Globus pallidus (tissue), 1 donor: ENCODE measurements at places on chromosomes 16 and 17.

GRCh38 chr17:82492643-82493225 lies 26.8 kb upstream of the FOXK2 start:
- DNase-seq, result no peak

DNA sequence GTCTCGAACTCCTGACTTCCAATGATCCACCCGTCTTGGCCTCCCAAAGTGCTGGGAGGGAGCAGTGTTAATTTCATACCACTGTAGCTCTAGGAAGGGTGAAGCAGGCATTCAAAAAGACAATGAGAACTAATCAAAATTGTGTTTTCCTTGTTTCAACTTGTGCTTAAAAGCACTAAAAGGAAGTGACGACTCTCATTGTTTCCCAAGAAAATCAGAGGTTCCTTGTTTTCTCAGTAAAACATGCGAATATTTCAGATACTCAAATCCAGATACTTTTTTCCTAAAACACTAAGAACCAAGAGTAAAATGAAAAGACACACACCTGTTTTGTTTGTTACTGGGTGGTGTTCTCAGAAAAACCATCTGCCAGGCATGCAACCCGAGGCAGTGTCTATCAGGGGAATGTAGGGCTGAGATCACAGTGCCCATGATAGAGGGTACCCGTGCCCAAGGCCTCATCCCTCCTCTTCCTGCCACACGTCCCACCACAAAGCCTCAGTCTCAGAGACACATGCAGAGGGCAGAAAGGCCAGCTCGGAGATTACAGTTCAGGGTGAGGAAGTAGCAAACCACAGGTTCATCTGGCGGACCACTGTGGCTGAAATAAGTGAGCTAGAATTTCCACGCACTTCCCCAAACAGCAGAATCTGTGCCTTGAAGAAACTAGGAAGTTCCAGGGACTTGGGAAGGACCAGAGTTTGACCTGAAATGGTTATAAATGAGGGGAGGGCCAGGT lies 33.7 kb downstream of the GINS3 start:
- peak; percentile 78 for DNase-seq

GRCh38 chr16:31082368-31083045 lies 6.2 kb downstream of the PRSS53 start:
- DNase-seq, result no peak

DNA sequence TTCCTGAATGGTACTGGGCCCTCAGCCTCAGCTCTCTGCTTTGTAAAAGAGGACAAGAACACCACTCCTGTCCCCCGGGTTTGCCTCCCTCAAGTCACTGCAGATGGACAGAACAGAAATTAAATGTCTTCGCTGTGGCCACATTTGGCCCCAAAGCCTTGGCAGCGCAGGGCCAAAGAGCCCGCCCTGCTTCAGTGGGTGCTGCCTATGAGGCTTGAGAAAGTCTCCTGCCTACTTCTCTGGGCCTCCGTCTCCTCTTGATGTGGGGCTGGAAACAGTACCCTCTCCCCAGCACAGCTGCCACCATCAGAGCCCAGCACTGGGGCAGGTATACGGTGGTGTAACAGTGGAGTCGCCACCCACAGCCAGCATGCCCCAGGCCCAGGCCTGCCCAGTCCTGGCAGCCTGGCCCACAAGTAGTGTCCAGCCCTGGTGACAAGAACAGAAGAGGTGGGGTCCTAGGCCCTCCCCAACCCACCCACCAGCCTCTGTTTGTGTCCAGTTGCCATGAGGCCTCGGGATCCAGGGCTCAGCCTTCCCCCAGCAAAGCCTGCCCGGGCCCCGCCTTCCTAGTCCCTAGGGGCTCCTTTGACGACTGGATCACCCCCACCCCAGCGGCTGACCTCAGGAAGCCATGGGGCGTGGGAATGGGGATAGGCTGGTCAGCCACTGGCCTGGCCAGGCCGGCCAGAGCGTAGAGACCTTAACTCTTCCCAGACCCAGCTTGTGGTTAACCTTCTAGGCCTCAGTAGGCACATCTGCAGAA lies 3.9 kb upstream of the TPPP3 start:
- DNase-seq, result no peak

DNA sequence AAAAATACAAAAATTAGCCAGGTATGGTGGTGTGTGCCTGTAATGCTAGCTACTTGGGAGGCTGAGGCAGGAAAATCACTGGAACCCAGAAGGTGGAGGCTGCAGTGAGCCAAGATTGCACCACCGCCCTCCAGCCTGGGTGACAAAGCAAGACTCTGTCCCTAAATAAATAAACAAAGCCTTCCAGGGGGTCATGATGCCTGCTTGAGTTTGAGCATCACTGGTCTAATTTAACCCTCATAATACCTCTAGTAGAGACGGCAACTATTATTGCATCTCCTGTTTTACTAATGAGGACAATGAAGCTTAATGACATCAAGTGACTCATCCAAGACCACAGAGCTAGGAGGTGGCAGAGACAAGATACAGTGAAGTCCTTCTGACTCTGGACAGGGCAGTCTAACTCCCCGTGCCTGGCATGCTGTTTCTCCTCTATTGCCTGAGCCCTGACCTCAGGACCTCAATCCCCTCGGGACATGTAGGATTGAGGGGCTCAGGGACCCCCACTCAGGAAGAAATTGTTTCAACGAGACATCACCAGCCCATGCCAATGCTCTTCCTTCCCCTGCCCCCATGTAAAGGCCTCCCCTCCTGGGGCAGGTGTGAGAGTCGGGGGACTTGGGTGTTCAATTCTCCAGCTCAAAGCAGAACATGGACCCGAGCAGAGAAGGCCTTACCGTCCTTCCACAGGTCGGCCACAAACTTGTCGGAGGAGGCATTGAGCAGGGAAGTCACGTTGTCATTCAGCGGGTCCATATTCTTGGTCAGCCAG lies 102.9 kb downstream of the NDE1 start:
- DNase-seq, result no peak

- DNase-seq, result no peak
Measured at GRCh38 chr16:5918567-5919130, 821.1 kb upstream of the EEF2KMT start.

DNA sequence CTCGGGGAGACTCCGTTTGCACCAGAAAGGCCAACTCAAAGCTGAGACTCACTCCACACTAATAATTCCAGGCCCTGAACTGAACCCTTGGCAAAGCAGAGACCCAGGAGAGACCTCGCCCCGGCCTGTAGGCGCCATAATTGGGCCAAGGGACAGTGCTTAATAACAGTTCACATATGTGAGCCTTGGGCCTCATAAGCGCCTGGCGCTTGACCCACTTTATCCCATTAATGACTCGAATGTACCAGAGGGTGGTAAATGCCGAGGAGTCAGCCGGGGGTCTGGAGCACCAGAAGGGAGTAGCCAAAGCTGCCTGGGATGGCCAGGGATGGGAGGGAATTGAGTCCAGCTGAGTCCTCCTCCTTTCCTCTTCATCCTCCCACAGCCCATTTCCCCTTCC lies 24.6 kb downstream of the SLC6A4 start:
- DNase-seq, result no peak

- no peak for DNase-seq
Measured at GRCh38 chr16:48537275-48537674, 72.7 kb downstream of the N4BP1 start.

DNA sequence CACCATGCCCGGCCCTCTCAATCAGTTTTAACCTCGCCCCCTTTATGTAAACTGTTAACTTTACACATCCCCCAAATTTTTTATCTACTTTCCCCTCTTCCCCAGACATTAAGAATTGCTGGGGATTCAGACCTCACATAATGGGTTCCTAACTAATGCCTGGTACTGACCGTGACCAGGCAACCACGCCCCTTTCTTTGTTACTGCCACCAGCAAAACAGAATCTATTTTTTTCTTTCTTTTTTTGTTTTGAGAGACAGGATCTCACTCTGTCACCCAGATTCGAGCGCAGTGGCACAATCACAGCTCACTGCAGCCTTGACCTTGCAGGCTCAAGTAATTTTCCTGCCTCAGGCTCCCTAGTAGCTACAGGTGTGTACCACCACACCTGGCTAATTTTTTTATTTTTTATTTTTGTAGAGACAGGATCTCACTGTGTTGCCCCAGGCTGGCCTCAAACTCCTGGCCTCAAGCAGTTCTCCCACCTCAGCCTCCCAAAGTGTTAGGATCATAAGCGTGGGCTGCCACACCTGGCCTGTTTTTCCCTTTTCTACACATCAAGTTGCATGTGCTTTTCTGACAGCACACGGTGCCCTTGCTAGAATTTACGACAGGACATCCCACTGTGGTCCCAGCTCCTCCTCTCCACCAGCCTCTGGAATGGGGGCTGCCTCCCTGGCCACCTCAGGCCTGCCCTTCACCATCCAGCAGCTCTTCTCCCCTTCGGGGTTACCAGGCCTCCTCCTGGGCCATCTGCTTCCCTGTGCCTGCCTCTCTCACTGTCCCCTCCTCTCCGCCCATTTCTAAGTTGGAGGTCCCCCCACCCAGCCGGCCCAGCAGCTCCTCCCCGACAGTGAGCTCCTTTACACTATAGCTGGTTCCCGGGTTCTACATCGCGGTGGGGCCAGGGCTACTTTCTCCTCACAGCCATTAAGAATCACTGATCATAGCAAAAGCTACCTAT lies 10.8 kb downstream of the CPNE2 start:
- peak; percentile 77 for DNase-seq

- no peak for DNase-seq
Measured at GRCh38 chr16:17364319-17365210, 106.2 kb downstream of the XYLT1 start.

GRCh38 chr17:55462711-55463110 lies 41.1 kb upstream of the MMD start:
- no peak for DNase-seq

DNA sequence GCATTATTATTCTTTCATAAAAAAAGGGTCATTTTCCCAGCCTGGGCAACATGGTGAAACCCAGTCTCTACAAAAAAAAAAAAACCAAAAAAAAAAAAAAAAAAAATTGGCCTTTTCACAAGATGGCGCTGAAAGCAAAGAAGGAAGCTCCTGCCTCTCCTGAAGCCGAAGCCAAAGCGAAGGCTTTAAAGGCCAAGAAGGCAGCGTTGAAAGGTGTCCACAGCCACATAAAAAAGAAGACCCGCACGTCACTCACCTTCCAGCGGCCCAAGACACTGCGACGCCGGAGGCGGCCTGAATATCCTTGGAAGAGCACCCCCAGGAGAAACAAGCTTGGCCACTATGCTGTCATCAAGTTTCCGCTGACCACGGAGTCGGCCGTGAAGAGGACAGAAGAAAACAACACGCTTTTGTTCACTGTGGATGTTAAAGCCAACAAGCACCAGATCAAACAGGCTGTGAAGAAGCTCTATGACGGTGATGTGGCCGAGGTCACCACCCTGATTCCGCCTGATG lies 4.9 kb upstream of the PGAP6 start:
- peak; percentile 81 for DNase-seq

GRCh38 chr17:57405491-57406072 lies 149.3 kb downstream of the MSI2 start:
- DNase-seq, result no peak

DNA sequence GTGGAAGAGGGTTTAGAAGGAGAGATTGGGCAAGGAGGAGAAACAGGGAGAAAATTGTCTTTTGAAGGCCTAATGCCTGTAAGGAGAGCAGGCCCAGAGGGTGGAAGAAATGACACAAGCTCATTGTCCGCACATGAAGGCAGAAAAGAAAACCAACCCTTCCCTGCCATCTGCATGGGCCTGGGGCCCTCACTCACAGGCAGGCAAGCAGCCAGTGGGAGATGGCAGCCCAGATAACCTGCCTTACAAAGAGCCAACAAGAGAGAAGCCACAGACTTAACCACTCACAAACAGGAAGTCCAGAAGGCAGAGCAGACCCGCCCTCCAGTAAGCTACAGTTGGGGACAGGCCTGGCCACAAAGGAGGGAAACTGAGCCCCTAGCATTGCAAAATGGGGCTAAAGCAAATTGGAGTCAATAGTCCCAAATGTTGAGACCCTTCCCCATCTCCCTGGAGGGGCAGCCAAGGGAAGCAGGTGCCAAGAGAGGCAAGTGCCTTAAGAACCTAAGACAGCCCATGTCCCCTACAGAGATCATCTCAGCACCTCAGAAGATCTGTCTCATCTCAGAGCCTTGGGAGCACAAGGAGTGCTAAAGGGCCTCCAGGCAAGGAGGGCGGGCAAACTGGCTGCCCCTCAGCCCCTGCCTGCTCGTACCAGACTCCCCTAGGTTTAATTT lies 7.3 kb upstream of the TSPOAP1 start:
- DNase-seq, result no peak

- DNase-seq, result no peak
Measured at GRCh38 chr17:39916918-39917317, 1.5 kb downstream of the GSDMB start.

DNA sequence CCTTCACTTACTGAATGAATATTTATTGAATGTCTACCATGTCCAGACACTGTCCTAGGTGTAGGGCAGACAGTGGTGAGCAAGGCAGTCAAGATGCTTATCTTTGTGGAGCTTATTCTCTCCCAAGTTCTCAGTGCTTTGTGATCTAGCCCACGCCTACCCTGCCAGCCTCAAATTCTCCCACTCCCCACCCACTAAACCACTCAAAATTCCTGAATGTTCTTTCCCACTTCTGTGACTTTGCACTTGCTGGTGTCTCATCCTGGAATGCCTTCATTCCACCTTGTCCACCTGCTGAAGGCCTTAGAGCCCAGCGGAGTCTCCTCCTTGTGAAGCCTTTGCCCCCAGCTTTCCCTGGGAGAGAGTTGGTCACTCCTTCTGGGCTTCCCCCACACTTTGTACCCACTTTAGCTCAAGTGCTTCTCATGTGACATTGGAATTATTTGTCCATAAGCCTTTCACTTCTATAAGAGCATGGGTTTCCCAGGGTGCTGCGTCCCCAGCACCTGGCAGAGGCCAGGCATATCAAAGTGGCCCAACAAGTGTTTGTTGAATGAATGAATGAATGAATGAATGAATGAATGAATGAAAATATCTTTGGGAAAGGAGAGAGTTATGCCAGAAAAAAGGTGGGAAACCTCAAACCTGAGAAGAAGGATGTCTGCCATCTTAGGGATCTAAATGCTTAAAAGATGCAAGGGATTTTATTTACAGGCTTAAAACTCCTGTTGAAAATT lies 23.0 kb downstream of the CCDC182 start:
- no peak for DNase-seq

DNA sequence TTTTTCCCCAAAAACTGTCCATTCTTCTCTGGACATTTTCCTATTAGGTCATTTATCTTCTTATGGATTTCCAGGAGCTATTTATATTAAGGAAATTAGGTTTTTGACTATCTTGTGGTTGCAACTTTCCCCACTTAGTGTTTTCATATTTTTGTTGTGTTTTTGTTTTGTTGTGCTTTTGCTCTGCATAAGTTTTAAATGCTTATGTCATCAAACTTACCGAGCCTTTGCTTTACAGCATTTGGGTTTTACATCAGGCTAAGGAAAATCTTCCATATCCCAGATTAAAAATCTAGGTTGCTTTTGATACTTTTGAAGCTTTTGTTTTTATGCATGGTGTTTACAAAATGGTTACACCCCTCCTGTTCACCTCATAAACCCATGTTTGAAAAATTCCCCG lies 27.5 kb downstream of the MAF start:
- DNase-seq, result no peak

GRCh38 chr17:27566671-27567562 lies 64.1 kb upstream of the LGALS9 start:
- DNase-seq, result no peak

GRCh38 chr16:19513377-19514053 lies 8.4 kb downstream of the GDE1 start:
- peak; percentile 33 for DNase-seq

GRCh38 chr17:34974794-34975785 lies 5.2 kb upstream of the LIG3 start:
- DNase-seq, result no peak

GRCh38 chr16:84607694-84608093 lies 10.2 kb downstream of the COTL1 start:
- no peak for DNase-seq

GRCh38 chr16:54446639-54447038 lies 160.1 kb upstream of the IRX3 start:
- no peak for DNase-seq
